T-helper 9 cell (primary cell): ENCODE measurements at places on chromosomes 5 and 9.

- no peak for DNase-seq
Observed at GRCh38 chr5:132525299-132525724, 18.0 kb downstream of the IL5 start.

DNA sequence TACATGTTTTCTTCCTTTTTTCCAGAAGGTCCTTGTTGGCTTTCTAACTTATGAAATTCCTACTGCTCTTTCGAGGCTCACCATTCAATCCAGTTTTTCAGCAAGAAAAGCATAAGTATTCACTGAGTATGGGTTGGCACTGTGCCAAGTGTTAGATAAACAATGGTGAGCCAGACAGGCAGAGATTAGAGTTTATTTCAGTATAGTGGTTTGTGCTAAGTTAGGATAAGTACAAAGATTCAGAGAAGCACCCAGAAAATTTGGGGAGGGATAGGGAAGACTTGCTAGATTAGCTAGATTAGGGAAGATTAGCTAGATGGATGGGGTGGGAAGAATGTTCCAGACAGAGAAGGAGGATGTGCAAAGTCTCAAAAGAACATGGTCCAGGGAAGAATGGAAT is 122.9 kb downstream of the OXCT1 start:
- DNase-seq, result no peak

DNA sequence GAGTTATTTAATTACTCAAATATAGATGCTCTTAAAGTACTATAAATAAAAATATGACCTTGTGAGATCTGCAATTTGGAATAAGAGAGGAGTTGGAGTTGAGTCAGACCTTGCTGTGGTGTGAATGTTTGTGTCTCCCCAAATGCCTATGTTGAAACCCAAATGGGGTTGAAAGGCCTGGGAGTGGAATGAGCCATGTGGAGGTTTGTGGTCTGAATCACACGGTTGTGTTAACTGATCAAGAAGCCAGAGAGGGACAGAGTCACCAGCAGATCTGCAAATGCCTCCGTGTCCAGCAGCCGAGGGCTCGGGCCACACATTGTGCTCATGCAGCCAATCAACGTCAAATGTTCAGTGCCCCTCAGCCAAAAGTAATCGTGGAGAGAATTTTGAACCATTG is 404.4 kb downstream of the ICE1 start:
- DNase-seq, result no peak

GRCh38 chr5:118439831-118440230 is 548.5 kb downstream of the DTWD2 start:
- DNase-seq, result no peak

GRCh38 chr9:99239341-99240060 is 17.4 kb downstream of the SEC61B start:
- DNase-seq, result no peak
